MV-4-11 (cell line): ENCODE measurements at places on chromosomes 12 and 14.

DNA sequence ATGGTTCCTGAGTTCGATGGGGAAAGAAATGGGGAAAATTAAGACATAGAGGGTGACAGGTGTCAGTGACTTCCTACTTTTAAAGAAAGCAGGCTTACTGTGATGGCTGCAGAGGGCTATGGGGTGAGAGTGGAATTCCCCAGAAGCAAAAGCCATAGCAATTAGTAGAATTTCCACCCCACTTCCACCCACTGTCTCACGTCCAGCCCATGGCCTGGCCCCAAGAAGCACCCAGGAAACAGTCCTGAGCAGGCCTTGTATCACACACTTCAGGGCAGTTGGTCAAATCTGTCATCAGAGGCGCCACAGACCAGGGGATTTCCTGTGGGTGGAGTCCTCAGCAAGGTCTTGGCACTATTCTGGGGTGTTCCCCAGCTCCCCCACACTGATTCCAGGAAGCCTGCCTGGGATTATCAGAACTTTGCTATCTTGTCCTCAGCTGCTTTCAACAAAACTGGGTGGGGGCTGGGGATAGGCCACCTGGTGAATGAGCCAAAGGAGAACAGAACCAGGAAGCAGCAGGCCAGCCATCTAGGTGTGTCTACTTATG is 120.1 kb upstream of the CCND2 start:
- DNase-seq = peak; percentile 90

DNA sequence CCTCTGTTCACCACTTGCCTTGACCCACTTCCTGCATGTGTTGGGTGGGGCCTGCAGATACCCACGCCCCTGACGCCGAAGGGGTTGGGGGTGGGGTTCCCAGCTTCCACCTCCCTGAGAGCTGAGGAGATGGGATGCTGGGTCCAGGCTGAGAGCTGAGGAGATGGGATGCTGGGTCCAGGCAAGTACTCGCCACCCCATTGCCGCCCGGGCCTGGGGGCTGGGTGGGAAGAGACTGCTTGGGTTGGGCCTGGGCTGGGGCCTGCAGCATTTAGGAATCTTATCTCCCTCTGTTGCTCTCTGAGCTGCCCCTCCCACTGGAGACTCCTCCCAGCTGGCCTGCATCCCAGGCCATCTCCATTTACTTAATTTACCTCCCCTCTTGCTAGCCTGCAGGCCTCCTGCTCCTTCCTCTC is 17.4 kb downstream of the TEAD4 start:
- no peak for DNase-seq

GRCh38 chr12:101764051-101764792 is 25.0 kb upstream of the SYCP3 start:
- DNase-seq = no peak

DNA sequence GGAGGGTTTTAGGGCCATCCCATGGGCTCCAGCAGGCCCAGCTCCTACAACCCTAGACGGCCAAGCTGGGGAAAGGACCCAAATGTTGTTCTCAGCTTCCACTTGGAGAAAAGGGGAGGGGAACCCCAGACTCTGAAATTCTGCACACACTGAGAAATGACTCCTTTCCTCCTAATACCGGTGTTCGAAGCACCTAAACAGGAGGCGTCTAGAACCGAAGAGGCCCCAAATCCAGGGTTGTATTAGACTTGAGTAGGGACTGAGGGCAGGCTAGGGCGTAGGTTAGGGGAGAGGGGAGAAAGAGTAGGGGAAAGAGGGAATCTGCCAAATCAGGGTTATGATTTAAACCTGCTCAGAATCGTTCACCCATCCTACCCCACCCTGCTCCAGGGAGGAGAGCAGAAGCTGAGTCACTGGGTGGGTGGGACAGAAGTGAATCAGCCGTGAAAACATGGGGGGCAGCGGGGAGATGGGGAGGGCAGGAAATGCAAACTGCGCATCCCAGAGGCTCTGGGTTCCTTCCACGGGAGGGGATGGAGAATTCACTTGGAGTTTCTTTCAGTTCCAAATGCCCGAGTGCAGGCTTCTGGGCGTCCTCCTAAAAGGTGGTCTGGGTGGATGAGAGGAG is 1.0 kb downstream of the IGFBP6 start:
- DNase-seq = no peak

GRCh38 chr12:51395283-51396230 is 4.4 kb upstream of the GALNT6 start:
- DNase-seq = peak; percentile 11

DNA sequence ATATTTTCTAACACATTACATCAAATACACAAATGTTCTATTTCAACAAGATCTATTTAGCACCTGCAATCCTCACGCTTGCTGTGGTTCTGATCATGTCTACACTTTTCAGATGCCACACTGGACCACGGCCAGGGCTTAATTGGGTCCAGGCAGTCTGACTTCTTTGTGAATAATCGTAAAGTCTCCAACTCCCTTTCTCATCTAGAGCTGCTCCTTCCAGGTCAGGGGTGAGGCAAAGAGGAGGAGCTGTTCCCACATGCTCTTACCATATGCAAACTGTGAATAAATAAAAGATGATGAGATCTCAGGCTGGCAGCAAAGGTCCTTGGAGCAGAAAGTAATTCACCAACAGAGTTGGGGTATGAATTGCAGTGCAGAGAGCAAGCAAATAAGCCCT is 316.6 kb downstream of the GLT1D1 start:
- no peak for DNase-seq

GRCh38 chr12:114404926-114405518 is 922 bp downstream of the TBX5 start:
- DNase-seq = no peak

GRCh38 chr14:67679006-67679405 is 4.6 kb upstream of the VTI1B start:
- DNase-seq = no peak

DNA sequence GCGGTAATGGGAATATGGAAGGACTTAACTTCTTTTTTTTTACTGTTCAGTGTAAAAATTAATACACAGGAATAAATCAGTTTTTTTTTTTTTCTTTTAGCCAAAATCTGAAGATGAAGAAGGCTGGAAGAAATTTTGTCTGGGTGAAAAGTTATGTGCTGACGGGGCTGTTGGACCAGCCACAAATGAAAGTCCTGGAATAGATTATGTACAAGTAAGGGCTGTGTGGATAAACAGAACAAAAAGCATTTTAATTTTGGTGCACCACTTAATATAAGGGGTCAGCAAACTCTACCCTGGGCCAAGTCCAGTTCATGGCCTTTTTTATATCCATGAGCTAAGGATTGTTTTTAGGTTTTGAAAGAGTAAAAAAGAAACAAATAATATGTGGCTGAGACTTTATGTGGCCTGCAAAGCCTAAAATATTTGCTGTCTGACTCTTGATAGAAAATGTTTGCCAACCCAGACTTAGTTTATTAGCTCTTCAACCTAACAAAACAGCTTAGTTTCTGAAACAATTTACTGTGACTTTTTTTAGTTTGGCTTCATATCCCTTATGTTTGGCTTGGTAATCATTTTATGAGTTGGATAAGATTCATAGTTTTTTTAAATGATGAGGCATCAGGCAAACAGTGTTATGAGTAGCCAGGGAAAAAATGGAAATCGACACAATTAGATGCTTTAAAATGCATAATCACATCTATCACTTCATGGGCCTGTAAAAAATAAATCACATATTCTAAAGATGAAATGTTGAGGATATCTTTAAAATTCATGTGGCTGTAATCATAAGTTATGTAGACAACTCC is 8.4 kb downstream of the GEMIN2 start:
- no peak for DNase-seq

- peak; percentile 98 for DNase-seq
Observed at GRCh38 chr12:89333564-89334252, 18.6 kb downstream of the DUSP6 start.

- DNase-seq = no peak
Observed at GRCh38 chr12:4118601-4119156, 154.9 kb upstream of the CCND2 start.

DNA sequence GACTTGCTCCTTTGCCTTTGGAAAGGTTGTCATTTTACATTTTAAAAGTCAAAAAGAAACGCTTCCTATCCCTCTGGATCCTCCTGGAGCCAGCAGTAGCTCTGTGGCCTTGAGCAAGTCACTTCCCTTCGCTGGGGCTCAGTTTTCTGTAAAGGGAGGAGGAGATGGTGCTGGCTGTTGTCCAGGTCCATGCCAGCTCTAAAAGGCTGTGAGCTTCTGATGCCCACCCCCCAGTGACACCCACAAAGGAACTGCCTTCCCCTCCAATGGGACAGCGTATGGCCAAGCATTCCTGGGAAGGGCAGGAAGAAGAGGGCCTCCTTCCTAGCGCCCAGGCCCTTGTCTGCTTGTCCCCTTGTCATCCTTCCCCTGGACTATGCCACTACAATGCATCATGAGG is 81.5 kb downstream of the NTF3 start:
- DNase-seq = no peak

- DNase-seq = no peak
Observed at GRCh38 chr12:29957835-29958234, 174.1 kb upstream of the TMTC1 start.

DNA sequence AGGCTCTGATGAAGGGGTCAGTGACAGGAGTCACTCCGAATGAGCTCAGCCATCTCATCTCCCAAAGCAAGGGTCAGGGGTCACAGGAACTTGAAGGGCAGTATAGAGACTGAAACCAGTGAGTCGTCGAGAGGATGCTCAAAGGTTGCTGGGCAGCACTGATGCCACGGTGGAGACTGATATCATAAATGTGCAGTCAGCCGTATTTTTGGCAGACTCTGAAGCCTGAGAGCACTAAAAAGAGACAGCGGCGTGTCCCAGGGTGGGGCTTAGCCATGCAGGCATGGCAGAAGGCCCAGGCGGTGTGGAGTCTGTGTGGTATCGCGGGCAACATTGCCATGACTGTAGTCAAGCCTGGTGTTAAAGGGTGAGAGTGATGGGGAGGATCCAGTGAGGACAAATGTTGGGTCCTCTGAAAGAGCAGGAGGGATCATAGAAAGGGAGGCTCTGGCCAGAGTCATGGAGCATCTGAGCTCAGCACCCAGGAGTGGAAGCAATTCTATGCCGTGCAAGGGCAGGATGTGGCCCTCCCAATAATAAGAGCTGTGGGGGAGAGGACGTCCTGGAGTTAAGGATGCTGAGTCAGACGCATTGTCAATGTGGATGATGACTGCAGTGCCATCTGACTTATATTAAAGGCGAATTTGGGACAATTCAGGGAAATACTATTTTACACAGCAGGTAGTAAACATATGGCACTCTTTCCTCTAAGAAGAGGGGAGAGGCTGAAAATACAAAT is 241.2 kb upstream of the FKBP4 start:
- no peak for DNase-seq

DNA sequence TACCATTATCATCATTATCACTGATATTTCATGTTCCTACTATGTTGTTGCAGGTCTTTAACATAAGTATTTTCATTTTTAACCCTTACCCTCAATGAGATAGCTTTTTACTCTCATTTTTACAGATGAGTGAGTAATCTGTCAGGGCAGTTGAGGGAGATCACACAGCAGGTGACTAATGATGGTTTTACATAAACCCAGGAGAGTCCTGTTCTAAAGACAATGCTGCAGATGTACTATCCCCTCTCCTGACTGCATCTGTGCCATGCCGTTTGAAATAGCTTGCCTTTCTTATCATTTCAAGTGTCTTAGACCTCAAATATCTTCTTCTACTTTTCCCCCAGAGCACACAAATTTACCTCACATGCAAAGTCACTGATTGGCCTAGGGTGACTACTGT is 1552.1 kb upstream of the SEL1L start:
- no peak for DNase-seq

DNA sequence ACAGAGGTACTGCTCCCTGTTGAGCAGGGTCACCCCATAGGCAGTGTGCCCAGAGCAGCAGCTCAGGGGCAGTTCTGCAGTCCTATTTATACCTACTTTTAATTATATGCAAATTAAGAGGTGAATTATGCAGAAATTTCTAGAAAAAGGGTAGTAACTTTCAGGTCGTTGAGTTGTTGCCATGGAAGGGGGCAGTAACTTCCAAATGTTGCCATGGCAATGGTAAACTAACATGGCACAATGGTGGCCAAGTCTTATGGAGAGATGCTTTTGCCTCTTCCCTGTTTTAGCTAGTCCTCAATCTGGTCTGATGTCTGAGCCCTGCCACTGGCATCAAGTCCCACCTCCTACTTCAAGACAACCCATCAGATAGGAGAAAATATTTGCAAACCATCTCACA is 30.4 kb upstream of the P2RX7 start:
- DNase-seq = no peak

DNA sequence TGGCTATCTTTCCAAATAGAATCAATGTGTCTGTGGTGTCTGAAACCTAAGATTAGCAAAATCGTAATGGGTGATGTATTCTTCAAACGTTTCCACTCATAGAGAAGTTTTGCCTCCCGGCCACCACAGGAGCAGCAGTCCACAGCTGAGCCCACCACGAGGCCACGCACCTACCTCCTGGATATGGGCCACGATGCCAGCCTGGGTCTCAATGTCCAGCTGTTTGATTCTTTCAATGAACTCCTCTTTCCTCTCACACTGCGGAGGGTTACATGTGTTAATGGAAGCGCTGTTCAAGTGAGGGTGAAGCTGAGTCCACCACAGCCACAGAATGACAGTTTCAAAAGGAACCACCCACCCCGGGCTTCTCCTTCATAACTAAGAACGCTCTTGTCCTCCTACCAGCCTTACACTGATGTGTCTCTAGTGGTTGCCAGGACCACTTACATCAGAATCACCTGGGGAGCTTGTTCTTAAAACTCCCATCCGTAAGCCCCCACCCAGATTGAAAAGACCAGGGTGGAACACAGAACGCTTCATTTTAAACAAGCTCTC is 75.3 kb downstream of the CCDC88C start:
- DNase-seq = peak; percentile 89

GRCh38 chr12:50765095-50765911 is 1.4 kb downstream of the ATF1 start:
- DNase-seq = peak; percentile 47
